ENCODE measurements at places on chromosomes 7 and 10. TPM values are rescaled to one million over a fixed set of nuclear protein-coding genes. Genes with fewer than 3 reads are reported as not detected.

The GIMAP4 gene
- 9.8 TPM for total RNA-seq

The AGMO gene
- 33.0 TPM for total RNA-seq

The ABCB1 gene
- total RNA-seq, result 33.4 TPM

The PRLHR gene
- not detected for total RNA-seq

The MAP3K8 gene
- total RNA-seq, result 2.9 TPM

The NUTM2E gene
- 0.08 TPM for total RNA-seq

The PAX4 gene
- not detected for total RNA-seq

The ITPRID1 gene
- not detected for total RNA-seq

The GNA12 gene
- total RNA-seq, result 16.2 TPM

The FAM25A gene
- total RNA-seq, result not detected

The POLR2J gene
- 29.9 TPM for total RNA-seq

The AGAP9 gene
- 14.8 TPM for total RNA-seq

The EGFR gene
- total RNA-seq, result 90.5 TPM

The ZCCHC24 gene
- total RNA-seq, result 30.5 TPM

The CPA2 gene
- 1.9 TPM for total RNA-seq

The HOXA11 gene
- total RNA-seq, result not detected

Measured in left lobe of liver (tissue), 2 donors.